Activated T-cell treated with anti-CD3 and anti-CD28 coated beads, Interleukin-2, amount 50 U/mL, for 1 hour (primary cell): ENCODE measurements at places on chromosomes 5 and 9.

DNA sequence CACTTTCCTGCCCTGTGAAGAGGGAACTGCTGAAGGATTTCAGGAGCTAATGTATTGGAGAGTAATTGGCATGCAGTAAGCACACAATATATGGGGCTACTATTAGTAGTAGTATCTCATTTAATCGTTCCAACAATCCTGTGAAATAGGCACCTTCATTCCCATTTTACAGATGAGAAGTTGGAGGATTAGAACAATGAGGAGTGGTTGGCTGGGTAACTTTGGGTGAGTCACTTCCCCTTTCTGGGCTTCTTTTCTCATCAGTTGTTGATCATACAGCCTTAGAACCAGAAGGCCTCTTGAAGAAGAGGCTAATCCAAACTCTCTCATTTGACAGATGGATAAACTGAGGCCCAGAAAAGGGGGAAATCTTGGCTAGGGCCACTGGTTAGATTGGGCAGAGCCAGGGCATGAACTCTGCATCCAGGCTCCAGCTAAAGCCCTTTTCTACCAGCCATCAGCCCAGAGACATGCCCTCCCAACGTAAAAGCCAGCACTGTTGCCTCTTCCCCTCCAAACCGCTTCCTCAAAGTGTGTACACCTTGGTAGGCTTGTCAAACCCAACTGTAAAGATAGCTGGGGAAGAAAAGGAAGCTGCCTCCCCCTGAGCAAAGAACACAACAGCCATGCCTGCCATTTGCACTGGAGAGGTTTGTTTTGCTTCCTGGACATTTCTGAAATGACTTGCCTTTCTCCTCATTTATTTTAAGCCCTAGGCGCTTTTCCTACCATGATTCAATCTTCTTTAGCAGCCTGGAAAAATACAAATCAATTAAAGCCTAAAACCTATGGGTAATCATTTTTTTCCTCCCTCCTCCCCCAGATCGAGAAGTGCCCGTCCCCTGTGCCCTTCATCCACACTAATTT lies 992 bp downstream of the SPACA9 start:
- DNase-seq: no peak

DNA sequence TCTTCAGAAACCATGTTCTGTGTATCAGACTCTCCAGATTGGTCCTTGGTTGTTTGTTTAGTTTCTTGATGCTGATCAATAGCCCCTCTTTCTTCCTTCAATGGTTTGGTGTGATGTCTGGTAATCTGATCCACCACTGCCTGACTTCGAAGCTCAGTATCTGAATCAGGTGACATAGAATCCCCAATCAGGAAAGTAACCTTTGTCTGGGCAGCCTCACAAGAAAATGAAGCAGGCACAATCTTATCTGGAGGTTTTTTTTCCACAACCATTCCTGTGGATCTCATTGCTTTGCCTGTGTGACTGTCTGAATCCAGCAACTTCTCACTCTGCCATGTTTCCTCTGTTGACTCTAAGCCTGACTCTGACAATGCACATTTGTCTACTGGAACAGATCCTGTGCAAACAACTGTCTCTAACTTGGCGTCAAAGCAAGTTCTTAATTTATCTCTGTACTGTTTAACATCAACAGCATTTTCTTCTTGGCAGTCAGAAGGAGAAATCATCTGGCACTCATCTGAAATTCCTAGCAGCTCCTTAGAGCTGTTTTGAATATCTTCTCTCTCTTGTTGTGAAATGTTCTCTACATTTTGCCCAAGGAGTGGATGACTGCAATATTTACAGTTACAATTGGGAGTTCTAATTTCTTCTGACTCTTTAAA lies 37.1 kb upstream of the RAPGEF6 start:
- no peak for DNase-seq

- no peak for DNase-seq
Measured at GRCh38 chr9:131095666-131096268, 564 bp upstream of the AIF1L start.

DNA sequence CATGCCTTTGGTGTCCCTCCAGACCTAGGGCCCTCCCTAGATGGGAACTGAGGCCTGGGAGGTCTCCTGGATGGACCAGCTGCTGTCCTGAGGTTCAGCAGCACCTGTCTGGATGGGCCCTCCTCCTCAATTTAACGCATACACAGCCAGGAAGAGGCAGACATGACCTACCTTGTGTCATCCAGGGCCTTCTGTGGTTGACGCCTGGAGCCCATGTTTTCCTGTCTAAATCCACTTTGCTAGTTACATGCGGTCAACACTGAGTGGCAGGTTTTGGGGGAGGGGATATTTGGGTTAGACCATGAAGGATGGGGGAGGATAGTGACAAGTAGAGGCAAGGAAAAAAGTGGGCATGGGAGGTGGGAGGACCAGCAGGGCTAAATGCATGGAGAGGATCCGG lies 3.1 kb upstream of the STC2 start:
- DNase-seq: no peak

DNA sequence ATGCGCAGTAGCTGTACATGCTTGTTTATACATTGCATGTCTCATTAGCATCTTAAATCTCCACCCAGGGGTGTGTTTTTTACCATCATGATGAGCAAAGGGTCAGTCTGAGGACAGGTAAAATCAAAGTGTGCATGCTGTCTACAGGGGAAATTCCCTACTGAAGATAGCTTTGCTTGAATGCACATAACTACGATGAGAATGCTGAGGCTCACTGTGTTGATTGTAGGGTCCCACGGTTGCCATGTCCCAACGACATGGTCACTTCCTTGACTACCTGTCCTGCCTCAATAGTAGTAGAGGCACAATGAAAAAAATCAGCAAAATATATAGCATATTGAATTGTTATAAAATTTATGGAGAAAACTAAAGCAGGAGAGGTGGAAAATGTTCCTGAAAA lies 95.6 kb upstream of the TUSC1 start:
- DNase-seq: no peak

- no peak for DNase-seq
Measured at GRCh38 chr9:6512085-6512657, 99.2 kb downstream of the UHRF2 start.

DNA sequence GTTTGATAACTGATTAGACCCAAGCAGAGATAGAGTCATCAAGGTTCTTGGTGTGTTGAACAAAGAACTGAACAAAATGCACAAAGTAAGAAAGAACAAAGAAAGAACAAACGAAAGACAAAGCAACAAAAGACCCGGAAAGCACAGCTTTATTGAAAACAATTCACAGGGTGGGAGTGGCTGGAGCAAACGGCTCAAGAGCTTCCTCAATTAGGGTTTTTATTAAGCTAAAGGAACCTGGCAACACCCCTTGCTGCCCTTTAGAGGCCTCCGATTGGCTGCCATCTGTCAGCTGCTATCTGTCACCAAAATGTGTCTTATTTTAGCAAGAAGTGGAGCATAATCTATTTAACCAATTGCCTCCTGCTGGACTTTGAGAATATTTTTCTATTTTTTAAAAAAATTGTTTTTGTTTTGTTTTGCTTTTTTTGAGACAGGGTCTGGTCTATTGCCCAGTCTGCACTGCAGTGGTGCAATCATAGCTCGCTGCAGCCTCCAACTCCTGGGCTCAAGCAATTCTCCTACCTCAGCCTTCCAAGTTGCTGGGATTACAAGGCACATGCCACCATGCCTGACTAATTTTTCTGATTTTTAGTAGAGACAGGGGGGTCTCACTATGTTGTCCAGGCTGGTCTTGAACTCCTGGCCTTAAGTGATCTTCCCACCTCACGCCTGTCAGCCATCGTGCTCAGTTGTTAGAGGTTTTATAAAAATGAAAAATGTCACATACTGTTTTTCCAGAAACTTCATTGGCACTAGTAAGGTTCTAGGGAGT lies 7.7 kb upstream of the ABO start:
- no peak for DNase-seq
